ENCODE measurements at places on chromosomes 2 and 18.

DNA sequence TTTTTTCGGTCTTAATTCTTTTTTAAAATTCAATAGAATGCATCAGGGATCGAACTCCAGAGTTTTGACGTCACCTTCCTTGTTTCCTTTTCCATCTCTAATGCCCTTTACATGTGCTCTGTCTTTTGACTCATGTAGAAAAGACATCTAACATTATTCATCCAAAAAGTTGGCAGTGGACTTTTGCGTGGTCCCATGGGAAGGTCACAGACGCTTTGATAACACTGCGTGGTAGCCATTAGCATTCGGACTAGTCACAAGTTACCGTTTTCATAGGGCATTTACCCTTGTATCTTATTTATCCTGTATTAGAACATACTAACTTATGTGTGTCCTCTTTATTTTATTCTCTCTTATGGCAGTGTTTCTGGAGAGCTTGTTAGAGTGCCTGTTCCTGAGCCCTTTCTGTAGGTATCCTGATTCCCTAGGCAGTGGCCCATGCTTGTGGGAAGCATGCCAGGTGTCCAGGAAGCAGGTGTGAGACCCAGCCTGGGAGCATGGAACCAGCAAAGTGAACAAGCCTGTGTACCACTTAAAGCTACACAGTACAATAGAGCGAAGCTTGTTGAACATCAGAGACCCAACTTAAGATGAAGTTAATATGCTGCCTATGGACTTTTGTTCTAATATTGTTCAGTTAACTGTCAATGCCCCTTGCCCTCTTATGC, 73.6 kb upstream of the RBM44 start:
- no peak for DNase-seq

- no peak for DNase-seq
Measured at GRCh38 chr18:43625582-43625981, 348.3 kb upstream of the SYT4 start.

DNA sequence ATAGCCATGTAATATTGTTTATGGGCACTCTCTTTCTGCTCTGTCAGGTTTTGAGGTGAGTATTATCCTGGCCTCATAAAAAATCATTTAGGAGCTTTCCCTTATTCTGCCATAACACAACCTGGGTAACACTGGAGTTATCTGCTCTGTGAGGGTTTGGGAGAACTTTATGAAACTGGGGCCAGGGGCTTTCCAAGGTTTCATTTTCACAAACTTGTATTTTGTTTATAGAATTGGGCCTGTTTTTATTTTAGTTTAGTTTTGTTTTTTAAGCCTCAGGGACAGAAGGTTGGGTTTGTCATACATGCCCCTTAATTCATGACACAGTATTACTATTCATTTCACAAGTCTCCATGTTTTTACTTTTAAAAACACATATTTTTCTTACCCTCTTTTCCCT, 83.5 kb downstream of the IRS1 start:
- no peak for DNase-seq

- DNase-seq: no peak
Measured at GRCh38 chr18:13173578-13174145, 44.9 kb upstream of the LDLRAD4 start.

DNA sequence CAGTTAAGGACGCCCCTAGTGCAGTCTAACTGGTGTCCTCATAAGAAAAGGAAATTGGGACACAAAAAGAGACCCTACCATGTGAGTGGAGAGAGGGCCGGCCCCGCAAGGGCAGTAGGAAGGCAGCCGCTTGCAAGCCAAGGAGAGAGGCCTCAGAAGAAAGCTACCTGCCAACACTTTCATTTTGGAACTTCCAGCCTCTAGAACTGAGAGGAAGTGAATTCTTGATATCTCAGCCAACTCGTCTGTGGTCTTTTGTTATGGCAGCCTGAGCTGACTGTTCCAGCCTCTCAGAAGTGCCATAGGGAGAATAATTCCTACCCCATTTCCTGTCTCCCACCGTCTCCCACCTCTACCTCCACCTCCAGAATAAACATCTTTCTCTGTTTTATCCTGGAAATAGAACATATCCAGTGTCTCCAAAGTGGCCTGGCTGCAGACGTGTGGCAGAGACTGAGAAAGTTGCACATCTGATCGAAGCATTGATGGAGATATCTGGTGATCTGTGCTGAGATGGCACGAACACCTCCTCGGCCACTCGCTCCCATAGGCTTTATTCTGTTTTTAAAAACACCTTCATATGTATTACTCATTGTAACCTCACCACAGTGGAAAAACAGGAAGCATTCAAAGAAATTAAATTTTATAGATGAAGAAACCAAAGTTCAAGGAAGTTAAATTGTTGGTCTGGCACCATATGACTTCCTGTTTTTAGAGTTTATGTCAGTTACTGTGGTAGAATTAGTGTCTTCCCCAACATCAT, 39.5 kb upstream of the MARCO start:
- no peak for DNase-seq

GRCh38 chr18:78732273-78733210, 247.1 kb upstream of the SALL3 start:
- no peak for DNase-seq

DNA sequence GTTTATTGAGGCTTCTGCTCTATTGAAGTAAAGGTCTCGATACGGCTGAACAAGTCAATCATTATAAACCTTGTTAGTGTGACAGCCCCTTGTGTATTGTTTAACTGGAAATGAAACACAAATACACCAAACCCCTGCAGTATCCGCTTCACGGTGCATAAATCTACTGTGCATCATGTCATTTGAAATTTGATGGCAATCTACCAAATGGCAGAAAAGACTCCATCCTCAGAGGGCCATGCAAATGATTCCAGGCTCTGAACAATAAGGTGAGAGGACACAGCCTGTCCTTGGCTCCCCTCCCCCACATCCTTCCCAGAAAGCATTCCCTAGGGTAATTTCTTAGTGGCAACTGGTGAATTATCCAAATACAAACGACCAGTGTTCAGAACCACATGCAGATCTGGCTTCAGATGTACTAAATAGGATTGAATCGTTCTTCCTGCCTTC, 80.6 kb downstream of the ADCYAP1 start:
- DNase-seq: no peak

DNA sequence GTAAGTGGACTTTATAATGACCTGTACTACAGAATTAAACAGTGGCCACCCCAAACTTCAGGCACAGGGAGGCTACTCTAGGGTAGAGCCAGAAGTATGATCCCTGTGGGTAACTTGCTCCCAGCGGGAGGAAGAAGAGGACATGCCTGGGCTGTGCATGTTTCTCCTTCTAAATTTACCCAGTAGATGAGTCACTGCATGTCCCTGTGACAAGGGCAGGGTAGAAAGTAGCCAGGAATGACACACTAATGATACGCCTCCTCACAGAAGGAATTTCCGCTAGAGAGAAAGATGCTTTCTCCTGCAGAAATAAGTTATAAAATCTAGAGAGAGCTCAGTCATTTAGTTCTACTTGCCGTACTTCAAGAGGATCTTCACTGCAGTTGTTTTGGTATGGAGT, 7.5 kb downstream of the ACYP2 start:
- DNase-seq: no peak

DNA sequence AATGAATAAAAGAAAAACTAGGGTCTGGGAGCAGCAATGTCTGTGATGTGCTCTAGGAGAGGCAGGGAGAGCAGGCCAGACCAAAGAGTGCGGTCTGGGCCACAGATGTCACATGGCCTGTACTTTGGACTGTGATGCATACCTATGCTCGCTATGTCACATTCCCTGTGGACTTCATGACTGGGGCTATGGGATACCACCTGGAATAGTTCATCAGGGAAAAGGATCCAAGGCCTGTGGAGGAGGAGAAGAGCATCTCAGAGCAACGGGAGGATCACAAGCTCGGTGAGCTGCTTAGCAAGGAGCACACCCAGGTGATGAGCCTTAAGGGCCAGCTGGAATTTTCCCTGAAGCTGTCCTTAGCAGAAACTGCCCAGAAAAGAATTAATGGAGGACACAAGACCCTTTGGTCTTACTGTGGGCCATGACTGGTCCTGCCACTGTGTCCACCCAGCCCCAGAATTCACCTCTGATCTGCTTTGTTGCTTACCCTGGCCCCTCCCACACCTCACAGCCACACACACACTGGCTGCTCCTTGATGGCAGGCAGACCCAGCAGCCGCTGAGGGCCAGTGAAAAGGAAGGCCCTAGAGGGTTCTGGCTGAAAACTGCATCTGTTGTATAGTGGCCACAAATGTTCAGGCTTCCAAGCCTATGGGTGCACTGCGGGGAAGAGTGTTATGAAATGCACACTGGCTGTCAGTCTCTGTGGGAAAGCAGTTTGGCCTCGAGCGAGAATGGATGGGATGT, 25.3 kb upstream of the GCC2 start:
- DNase-seq: no peak
